ENCODE measurements at places on chromosomes 3 and 15.

- DNase-seq = no peak
These were observed 14.5 kb downstream of the EFCAB12 start for GRCh38 chr3:129413687-129414506.

GRCh38 chr3:42658771-42659390 lies 5.4 kb downstream of the ZBTB47 start:
- no peak for DNase-seq

DNA sequence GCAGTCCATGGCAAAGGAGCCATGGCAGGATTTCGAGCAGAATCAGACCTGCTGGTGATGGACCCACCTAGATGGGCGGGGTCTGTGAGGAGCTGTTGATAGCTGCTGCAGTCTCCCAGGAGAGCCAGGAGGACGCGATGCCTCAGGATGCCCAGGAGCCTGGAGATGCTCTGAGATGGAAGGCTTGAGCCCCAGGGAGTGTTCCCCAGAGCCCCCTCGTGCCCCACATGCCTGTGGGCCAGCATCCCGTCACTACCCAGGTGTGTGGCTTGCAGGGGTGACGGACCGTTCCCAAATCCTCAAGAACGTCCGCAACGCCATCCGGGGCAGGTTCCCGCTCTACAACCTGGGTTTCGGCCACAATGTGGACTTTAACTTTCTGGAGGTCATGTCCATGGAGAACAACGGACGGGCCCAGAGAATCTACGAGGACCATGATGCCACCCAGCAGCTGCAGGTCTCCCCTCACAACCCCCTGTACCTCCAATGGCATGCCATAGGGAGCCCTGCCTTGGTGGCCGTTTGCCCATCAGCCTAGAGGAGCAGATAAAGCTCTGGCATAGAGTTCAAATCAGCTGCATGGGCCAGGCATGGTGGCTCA lies 6.7 kb downstream of the ITIH1 start:
- DNase-seq = peak; percentile 11

- DNase-seq = no peak
These were observed 53.0 kb downstream of the ATP2C1 start for GRCh38 chr3:130946882-130947281.

GRCh38 chr3:126135071-126135405 lies 45.3 kb downstream of the ALDH1L1 start:
- peak; percentile 22 for DNase-seq

GRCh38 chr3:100090669-100091005 lies 23.7 kb downstream of the FILIP1L start:
- DNase-seq = no peak

DNA sequence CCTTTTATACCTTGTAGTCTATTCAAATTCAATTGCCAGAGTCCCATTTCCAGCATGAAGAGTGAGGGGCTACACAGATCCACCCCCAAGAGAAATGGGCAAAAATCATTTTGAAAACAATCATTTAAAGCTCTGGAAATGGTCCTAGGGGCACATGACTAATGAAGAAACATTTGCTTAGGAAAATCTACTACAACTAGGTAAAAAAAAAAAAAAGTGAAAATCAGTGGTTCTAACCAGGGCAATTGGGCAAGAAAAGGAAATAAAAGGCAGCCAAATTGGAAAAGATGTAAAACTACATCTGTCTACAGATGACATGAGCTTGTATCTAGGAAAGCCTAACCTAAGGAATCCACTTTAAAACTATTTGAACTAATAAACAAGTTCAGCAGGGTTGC lies 9.4 kb downstream of the IMPG2 start:
- DNase-seq = no peak

DNA sequence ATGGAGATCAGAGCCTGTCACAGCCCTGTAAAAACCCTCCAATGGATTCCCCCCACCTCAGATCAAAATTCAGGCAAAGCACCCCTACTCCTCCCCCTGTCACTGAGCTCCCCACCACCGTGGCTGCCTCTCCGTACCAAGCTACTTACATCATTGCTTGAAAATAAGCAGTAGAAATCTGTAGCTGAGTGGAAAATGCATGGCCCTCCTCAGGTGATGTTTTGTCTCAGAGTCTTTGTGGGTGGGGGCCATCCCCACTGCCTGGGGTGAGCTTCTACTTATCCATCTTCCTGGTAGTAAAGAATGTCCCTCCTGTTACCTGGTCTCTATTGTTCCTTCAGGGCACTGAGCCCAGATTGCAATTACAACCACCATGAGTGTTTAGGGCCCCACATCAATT lies 34.5 kb downstream of the SLCO2A1 start:
- no peak for DNase-seq
